KBM-7 (cell line): ENCODE measurements at places on chromosomes 13 and 19.

- DNase-seq: no peak
Observed at GRCh38 chr13:30364133-30364532, 56.8 kb upstream of the KATNAL1 start.

GRCh38 chr19:41702171-41702651 lies 6.2 kb upstream of the CEACAM5 start:
- DNase-seq: no peak

DNA sequence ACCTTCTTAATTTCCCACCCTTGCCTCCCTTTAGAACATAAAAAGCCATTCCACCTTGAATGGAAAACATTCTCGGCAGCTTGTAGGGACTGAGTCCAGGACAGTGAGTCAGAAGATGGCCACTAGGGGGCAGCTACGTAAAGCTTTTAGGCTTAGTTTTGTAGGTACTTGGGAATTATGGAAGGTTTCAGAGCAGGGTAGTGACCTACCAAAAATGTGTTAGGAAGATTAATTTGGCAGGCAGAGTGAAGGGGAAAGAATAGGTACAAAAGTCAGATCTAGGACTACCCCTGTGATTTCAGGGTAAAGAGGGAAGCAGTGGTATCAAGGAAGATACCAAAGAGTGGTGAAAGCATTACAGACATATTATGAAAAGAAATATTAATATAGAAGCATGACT lies 198.4 kb downstream of the NDFIP2 start:
- DNase-seq: peak; percentile 61

DNA sequence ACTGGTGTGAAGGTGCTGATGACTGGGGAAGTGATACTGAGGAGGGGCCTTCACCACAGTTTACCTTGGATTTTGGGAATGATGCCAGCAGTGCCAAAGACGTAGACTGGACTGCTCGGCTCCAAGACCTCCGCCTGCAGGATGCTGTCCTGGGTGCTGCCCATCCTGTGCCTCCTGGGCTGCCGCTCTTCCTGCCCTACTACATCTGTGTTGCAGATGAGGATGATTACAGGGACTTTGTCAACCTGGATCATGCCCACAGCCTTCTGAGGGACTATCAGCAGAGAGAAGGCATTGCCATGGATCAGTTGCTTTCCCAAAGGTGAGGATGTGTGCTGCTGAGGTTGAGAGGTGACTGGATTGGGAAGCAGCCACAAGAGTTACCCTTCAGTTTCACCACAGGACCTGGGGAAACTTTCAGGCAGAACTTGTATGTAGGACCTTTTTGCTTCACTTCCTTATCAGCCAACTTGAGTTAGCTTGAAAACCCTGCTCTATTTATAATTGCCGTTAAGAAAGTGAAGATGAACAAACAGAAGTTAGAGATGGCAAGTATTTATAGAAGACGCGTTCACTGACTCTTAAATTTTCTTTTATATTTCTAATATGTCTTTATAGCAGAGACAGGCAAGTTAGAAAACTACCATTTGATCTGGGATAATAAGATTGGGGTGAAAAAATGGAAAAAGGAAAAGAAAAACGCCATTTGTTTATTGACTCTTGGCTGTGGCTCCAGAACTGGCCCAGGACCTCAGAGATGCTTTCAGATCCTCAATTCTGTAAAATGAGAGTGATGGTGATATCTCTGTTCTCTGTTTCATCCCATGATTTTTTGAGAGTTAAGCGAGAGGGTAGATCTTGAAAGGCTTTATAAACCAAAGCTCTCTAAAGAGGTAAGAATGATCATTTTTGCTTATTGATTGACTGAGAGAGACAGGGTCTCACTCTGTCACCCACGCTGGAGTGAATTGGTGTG lies 5.3 kb downstream of the PDCD2L start:
- DNase-seq: no peak

GRCh38 chr13:19587635-19588300 lies 26.4 kb upstream of the TPTE2 start:
- peak; percentile 77 for DNase-seq

DNA sequence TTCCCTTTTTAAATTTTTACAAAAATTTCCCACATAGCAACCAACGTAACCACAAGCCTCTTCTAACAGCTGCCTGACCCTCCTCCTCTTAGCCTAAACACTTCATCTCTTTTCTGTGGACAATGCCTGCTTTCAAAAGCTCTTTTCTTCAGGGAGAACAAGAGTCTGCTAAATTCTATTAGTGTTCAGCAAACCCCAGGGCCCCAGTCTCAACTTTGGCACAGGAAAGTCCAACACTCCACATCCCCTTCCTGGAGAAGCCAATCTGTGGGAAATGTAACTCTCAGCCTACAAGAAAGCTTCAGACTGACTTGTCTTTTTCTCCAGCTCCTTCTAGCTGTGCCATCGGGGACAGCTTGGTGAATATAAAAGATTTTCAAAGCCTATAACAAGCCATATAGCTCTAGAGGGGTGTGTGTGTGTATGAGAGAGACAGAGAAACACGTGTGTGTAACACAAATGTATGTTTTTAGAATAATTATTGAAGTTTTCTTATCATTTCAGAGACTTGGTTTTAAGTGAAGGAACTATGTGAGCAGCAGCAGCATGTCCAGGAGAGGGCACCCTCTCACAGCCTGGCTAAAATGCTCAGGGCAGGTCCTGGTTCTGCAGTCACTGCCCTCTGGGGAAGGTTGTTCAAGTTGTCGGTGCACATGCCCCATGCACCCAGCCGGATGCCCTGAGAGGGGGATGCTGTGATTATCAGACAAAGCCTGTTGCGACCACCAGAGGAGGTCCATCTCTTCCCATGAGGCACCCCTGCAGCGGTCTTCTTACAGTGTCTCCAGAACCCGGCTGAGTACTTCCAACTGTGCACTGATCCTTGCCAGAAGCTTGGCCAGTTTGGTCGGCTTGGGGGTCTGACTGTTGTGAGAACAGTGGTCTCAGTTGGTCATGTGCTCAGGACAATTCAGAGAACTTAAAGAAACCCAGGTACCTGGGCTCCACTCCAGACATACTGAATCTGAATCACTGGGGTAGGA lies 34.4 kb downstream of the CCDC70 start:
- DNase-seq: peak; percentile 74
